Stimulated activated CD8-positive, alpha-beta memory T cell treated with anti-CD3 and anti-CD28 coated beads, Interleukin-4, amount 100 ng/mL, for 48 hours (primary cell): ENCODE measurements at places on chromosomes 12 and 14.

- no peak for DNase-seq
These were observed 33.8 kb downstream of the LRIG3 start for GRCh38 chr12:58886474-58886873.

GRCh38 chr14:103528587-103529382, at the start of gene TRMT61A:
TRMT61A (plus strand) TSS chr14:103529196; CDS start chr14:103529979, 783 bp downstream.
- DNase-seq = peak; percentile 84

DNA sequence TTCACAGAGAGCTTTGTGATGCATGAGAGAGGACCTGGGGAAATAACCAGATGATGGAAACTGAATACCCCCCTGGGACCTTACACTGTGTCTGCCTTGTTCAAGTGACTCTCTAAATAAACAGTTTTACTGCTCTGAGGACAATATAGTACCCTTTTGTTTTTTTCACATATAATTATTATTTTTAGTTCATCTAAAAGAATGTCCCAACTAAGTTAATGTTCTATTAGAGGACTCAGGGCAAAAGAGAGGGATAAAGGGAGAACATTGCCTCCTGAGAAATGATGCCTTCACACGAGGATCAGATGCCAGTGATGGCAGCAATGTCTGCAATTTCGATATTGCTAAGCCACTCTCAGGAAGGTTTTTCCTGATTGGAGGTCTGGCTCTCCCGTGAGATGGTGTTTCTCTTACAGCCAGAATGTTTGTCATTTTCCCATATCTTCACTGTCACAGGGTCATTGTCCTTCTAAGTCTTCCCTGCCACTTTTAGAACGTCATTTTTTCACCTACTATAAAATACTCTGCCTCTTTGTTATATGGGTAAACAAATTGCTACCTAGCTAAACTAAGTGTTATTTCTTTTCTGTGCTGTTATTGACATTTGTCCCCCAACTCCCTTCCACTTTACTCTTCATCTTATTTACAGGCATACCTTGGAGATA, 201.6 kb downstream of the RAD51B start:
- no peak for DNase-seq

- DNase-seq = no peak
These were observed 155.3 kb upstream of the ATP2B1 start for GRCh38 chr12:89863968-89864367.

GRCh38 chr12:116318576-116319232, 41.2 kb upstream of the MED13L start:
- no peak for DNase-seq

DNA sequence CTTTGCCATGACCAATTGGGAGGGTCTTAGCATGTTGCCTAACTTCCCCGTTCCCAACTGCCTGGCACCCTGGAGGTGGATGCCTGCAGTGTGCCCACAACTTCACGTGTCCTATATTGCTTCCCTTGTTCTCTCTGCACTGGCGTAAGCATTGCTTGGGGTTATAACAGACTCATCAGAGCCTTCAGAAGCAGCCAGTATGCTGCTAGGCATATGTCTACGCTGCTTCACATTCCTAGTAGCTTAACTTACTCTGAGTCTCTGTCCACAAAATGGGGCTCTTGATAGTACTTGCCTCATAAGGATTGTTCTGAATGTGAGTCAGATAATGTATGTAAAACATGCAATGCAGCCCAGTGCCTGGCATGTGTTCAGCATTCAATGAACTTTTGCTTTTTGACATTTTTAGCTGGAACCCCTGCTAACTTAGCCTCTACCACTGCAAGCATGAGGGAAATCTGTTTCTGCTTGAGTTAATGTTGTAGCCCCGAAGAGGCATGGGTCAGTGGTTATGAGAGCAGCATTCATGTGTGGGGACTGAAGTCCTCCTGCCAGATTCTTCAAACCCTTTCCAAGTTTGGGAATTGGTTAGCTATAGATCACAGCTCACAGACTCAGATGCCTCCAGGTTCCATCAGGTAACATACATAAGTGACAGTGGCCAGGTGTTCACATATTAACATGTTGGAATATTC, 2.8 kb downstream of the SLC5A8 start:
- no peak for DNase-seq

- no peak for DNase-seq
These were observed 35.9 kb upstream of the TMTC2 start for GRCh38 chr12:82650627-82651337.
